ENCODE measurements at places on chromosomes 4 and X.

GRCh38 chr4:141643557-141643956 lies 7.2 kb downstream of the IL15 start:
- DNase-seq: no peak

DNA sequence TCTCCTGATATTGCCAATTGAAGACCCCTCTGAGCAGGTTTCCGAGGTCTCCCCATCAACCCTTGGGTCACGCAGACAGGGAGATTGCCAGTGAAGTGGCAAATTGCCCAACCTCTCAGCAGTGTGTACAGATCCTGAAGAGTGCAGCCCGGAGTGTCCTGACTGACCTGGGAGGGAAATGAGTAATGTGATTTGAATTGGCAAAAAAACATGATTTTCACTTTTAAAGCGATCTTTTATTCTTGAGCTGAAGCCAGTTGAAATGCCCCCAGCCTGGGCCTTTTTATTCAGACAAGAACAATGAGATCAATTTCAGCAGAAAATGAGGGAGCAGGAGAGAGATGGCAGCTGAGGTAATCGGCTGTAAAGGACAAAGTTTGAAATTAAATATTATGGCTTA lies 401.8 kb downstream of the RAPGEF2 start:
- no peak for DNase-seq

GRCh38 chrX:27966492-27966891 lies 14.8 kb downstream of the DCAF8L1 start:
- no peak for DNase-seq

- no peak for DNase-seq
Measured at GRCh38 chr4:121801715-121802075, 572 bp downstream of the EXOSC9 start.

GRCh38 chr4:5322321-5322720 lies 271.0 kb downstream of the STK32B start:
- no peak for DNase-seq

DNA sequence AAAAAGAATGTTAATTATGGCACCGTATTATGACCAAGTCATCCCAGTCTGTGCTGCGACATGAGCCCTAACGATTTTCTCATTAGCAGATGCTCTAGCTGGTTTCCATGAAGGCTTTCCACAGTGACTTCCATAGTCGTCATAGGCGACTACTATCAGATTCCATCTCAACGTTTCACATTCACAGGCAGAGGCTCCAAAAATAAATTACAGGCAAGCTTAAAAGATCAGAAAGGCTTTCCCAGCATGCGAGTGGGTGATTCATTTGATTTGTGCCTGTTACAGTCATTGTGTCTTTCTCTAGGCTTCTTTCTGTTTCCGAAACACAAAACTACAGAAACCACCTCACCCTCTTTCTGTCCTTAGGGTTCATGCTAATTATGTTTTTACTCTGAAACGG lies 43.2 kb downstream of the PALLD start:
- DNase-seq: no peak

- no peak for DNase-seq
Measured at GRCh38 chr4:158958489-158959270, 144.2 kb upstream of the RAPGEF2 start.

GRCh38 chr4:128349921-128350320 lies 62.3 kb upstream of the PGRMC2 start:
- DNase-seq: no peak

DNA sequence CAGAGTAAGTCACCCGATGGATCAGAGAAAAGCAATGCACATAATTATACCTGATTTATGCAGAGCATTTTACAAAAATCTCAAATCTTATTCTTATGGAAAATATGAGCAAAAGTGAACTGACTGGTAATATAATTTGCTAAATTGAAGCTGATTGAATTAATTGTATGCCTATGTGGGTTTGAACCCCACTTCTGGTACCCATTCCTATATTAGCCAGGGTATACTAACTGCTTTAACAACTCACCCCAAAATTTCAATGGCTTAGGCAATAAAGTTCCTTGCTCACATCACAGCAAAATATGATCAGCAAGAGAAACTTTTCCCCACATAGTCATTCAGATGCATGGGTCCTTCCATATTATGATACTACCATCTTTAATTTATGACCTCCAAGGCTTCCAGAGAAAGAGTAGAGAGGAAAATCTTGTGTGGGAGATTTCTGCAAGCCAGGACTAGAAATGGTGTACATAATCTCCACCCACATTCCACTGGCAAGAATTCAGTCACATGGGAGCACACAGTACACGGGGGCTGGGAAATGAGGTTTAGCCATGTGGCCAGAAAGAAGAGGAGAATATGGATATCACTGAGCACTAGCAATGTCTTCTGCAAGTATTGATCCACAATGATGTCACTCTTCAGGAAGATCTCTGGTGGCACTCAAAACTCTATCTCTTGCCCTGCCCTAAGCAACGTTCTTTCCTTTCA lies 640.7 kb downstream of the BCOR start:
- no peak for DNase-seq

All from T-helper 1 cell (primary cell).